Activated CD4-positive, alpha-beta T cell treated with anti-CD3 and anti-CD28 coated beads, Interleukin-10, Interleukin-2, amounts not matched to agents 100 ng/mL and 50 ng/mL, durations not matched to agents 16 hours and 8 hours (primary cell): ENCODE measurements at places on chromosomes 7 and 10.

DNA sequence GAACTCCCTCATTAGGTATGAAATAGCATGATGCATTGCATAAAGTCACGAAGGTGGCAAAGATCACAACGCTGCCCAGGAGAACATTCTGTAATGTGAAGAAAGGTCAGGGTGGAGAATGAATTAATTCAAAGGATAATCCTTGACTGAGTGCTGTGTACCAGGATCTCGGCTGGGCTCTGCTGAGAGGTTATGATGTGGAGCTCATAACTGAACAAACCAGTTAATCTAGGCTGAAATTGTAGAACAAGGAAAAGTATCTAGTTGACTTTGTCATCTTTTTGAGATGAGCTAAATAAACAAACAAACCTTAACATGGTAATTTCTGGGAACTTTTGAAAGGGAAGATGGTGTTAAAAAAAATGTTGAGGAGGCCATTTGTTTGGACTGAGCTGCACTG, 6.1 kb downstream of the MSMB start:
- DNase-seq: no peak

- no peak for DNase-seq
These were observed 130.6 kb downstream of the ATXN7L1 start for GRCh38 chr7:105745681-105746330.

DNA sequence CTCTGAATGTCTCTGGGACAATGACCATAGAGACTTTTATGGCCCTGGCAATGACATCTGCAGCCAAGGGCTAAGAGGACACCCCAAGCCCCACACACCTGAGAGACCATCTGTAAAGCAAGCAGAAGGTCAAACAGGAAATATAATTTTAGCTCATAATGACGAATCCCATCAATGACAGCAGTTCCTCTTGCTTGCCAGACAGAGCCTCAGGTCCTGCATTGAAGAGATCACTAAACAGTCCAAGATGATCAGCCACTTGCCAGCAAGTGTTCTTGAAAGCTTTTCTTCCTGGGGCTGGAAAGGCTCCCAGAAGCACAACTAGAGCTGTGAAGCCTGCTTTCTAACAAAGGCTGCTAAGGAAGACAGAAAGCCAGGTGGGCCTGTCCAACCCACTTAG, 993.7 kb upstream of the AUTS2 start:
- DNase-seq: no peak

DNA sequence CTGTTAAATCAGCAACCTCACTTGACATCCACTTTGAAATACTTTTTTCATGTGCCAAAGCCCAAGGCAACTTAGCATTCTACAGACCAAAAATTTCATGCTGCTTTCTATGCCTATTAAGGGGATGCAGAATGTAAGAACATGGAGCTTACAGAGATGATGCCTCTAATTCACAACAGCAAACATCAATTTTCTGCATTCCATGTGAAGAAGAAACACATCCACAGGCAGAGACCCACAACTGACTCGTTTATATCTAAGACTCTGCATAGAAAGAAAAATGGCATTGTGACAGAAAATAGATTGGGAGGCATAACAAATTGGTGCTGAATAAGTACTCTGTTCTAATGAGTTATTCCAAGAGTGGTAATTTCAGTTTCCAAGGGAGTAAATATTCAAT, 107.6 kb downstream of the SGMS1 start:
- no peak for DNase-seq
